Left forelimb (tissue), 1 donor: ENCODE measurements at places on chromosomes 1 and 21.

GRCh38 chr1:70966018-70966638, 81.5 kb downstream of the PTGER3 start:
- no peak for DNase-seq

DNA sequence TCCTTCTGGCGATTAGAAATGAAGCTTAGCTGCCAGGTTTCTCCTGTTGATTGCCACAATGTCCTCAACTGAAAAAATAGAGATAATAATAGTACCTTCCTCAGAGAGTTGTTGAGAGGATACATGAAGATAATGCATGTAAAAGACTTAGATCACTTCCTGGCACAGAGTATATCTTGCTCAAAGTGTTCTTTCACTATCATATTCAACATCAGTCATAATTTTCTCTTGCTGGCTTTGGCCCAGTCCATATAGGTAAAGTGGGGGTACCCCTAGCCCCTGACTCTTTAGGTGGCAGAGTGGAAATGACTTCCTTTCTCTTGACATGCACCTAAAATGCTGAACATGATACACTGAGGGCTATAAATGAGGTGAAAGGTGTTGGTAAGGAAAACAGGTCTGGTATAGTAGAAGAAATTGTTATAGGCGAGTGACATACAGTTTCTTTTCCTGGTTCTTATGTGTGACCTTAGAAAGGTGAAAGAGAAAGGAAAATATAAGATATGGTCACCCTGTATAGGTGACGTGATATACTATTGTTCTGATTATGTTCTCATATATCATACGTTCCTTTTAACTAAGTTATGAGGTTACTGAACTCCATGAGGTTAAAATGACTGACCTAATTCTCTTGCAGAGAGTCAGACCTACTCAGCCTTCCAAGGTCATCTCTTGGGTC, 209.9 kb upstream of the DEPDC1 start:
- DNase-seq, result no peak

- no peak for DNase-seq
These were observed 308.2 kb downstream of the DISC1 start for GRCh38 chr1:231934797-231935196.

GRCh38 chr21:33682992-33683627, 40.8 kb downstream of the ITSN1 start:
- no peak for DNase-seq

GRCh38 chr1:214496126-214496525, 55.3 kb downstream of the PTPN14 start:
- no peak for DNase-seq

DNA sequence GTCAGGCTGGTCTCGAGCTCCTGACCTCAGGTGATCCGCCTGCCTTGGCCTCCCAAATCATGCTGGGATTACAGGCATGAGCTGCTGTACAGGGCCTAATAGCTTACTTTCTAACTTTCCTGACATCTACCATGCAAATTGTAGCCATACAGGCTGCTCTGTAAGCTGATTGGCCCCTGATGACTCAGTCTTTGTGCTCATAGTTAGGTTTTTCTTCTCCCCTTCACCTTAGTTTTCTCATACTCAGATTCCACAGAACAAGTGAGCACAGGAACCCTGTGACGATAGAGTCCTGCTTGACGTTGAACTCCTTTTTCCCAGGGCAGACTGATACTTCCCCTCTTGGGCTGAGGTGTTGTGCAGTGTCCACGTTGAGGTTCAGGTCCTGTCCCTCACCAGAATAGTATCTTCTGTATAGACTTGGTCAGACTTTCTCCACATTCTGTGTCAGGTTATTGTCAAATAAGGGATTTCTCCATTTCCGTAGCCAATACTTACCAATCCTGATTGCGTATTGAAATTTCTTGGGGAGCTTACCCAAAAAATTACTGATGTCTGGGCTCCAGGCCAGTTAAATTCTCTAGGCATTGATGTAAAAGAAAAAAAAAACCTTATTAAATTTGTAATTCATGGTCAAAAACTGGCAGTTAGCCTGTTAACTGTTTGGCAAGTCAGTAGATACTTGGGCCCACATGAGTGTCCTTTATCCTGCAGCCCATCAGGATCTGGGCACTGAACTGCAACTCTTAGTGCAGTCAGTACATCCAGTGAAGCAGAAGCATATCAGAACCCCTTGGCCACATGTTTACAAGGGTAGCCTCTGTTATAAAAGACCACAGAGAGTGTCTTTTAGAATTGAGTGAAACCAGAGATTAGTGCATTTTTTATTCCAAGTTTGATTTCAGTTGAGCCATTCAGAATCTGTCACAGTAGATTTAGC, 118.2 kb downstream of the DYRK1A start:
- DNase-seq, result no peak

DNA sequence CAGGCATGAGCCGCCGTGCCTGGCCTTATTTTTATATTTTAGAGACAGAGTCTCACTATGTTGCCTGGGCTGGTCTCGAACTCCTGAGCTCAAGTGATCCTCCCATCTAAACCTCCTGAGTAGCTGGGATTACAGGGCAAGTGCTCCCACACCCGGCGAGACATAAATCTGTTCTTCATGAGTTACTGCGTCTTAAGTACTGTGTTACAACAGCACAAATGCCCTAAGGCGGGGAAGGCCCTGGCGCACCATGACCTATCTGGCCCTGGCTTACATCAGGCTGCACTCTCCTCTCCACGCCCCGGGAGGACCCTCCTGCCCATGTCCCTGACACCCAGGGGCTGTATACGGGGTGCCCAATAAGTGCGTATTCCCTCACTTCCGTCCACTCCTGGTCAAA, 4.3 kb downstream of the GPR153 start:
- DNase-seq, result no peak

DNA sequence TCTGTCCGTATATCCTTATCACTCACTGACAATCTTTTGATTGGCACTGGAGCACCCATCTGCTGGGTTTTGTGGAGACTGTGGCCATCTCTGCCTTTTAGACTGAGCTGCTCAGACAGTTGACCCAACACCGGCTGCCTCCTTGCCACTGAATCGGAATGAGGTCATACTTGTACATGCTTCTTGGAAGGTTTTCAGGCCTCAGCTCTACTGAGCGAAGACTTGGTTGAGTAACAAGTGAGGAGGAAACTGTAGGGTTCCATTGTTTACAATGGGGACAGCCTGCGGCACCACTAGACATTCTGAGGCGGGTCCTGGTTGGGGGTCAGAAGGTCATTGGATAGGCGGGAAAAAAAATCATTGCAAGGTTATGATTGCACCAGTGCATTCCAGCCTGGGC, 320.3 kb downstream of the KIF26B start:
- DNase-seq, result no peak

- DNase-seq, result no peak
These were observed 96.6 kb upstream of the KIAA1614 start for GRCh38 chr1:180816132-180816531.

- no peak for DNase-seq
These were observed 48.1 kb downstream of the CDC14A start for GRCh38 chr1:100400404-100400803.

- no peak for DNase-seq
These were observed 226.2 kb downstream of the KIF26B start for GRCh38 chr1:245380790-245381535.

GRCh38 chr1:246753670-246754535, 29.7 kb downstream of the SCCPDH start:
- peak; percentile 70 for DNase-seq

DNA sequence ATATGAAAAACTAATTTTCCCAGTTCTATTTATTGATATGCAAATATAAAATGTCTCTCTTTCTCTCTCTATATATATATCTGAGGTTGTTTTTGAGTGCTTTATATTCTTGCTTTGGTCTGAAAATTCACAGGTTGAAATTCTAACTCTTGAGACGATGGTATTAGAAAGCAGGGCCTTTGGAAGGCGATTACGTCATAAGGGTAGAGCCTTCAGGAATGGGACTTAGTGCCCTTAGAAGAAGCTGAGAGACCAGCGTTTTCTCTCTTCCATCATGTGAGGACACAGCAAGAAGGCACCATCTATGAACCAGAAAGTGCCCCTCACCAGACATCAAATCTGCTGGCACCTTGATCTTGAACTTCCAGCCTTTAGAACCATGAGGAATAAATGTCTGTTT, 57.4 kb upstream of the PAXBP1 start:
- DNase-seq, result no peak

- DNase-seq, result no peak
These were observed 28.0 kb upstream of the LRRN2 start for GRCh38 chr1:204713541-204713940.
